ENCODE measurements at places on chromosomes 1 and 21.

- DNase-seq, result no peak
These were observed 3.7 kb upstream of the PARP1 start for GRCh38 chr1:226411619-226412018.

DNA sequence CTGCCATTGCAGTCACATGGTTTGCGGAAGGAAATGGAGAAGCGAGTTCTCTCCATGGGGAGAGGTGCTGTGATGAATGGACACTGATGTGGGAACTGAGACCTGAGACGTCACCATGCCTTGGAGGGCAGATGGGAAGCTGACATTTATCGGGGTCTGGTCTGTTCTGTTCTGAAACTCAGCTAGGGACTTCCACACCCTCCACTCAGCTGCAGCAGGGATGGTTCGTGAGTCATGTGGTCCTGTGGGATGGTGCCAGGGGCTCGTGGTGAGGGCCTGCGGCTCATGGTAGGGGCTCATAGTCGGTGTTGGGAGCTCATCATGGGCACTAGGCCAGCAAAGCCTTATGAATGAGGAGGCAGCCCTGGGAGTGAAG lies 6.1 kb downstream of the GPR137B start:
- DNase-seq, result no peak

DNA sequence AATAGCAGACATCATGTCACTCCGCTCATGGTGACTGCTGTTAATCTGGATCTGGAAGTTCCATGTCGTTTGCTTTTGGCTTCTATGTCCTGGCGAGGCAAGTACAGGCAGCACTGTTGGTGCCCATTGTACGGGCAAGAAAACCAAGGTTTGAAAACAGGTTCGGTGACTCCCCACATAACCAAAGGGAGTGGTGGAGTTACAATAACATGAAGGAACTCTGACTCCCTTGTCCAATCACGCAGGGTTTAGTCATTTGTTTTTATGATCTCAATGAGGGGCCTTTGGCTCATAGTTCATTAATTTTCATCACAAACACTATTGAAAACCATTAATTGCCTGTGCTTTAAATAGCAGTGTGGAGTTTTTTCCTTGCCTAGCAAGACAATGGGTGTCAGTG lies 82.9 kb upstream of the SSX2IP start:
- DNase-seq, result no peak

DNA sequence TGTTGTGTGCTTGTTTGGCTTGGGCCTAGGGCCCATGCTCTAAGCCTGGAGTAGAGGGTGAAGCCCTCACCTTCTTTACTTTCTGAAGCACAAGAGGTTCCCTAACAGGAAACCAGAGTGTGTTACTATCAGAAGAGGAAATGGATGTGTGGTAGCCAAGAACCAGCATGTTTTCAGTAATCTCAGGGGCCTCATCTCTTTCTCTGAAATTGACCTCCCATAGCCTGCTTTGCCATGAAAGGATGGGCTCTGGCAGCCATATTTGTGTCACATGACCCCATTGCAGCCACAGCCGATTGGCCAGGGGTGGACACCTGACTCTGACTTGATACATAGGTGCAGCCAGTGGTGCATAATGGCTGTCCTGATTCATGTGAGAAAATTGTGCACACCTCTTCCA lies 18.6 kb downstream of the A3GALT2 start:
- DNase-seq, result no peak

DNA sequence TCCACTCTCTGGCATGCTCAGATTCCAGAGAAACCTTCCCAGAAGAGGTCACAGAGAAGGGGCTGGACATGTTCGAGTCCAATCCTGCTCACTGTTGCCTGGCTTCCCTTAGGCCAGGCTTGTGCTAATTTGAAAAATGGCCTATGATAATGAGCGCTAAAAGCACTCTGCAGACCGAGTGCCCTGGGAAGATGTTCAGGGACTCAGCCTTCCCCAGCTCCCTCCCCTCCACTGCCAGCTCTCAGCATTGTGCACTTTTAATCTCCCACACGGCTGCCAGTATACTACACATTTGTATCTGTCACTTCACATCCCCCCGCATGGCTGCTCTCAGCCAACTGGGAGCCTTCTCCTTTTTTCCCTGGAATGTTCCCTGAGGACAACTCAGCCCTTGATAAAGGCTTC lies 24.1 kb downstream of the FAM163A start:
- DNase-seq, result no peak

DNA sequence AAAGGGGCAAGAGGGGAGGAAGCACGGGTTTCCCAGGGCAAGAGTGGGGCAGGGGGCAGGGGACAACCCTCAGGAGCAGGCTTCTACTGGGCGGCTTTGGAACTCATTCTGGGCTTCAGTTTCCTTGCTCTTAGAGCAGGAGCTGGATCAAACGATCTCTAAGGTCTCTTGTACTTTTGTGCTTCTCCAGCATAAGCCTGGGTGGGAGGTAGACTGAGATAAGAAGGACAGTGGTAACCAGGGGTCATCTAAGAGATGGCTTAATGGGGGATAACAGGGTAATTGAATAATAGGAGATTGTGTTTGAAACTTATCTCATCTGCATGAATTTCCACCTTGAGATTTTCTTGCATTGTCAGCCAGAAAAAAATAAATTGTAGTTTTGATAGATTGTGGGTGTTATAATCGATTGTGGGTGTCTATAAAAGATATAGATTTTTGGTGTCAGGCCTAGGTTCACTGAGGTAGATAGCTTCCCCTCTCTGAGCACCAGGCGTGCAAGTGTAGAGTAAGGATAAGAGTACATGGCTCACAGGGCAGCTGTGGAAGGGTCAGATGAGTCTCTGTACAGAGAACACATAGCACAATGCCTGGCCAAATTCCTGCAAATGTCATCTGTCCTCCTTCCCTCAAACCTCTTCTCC lies 68.0 kb downstream of the CD58 start:
- DNase-seq, result no peak

DNA sequence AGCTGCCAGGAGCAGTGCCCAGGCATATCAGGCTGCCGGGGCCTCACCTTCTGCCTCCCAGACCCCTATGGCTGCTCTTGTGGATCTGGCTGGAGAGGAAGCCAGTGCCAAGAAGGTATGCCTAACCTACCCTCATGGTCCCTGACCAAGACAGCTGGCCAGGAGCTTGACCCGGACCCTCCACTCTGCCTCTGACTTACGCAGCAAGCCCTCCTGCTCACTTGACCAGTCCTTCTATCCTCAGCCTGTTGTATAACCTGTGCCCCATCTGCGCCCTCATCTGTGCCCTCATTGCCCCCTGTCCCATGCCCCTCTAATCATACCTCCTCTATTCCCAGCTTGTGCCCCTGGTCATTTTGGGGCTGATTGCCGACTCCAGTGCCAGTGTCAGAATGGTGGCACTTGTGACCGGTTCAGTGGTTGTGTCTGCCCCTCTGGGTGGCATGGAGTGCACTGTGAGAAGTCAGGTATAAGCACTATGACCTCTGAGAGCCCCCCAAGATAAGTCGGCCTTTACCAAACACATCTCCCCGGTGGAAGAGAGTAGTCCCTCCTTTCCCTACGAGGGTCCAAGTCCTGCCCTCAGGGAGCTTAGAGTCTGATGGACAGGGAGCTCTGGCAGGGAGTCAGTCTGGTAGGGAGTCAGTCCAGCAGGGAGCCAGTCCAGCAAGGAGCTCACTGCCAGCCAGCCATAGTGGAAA lies 6.8 kb downstream of the TIE1 start:
- no peak for DNase-seq

DNA sequence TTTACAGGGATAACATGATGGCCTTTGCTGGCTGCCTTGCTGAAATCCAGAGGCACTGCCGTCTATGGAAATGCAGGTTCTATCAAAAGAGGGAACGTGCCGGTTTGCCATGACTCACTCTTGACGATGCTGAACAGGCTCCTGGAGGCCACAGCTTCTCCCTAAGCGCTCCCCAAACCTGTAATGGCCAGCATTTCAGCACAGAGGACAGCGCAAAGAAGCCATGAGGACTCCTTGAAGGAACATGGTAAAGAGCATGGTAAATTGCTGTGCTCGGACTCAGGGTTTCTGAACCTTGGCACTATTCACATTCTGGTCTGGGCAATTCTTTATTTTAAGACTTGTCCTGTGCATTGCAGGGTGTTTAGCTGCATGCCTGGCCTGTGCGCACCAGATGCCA lies 217.5 kb downstream of the CAMTA1 start:
- no peak for DNase-seq

DNA sequence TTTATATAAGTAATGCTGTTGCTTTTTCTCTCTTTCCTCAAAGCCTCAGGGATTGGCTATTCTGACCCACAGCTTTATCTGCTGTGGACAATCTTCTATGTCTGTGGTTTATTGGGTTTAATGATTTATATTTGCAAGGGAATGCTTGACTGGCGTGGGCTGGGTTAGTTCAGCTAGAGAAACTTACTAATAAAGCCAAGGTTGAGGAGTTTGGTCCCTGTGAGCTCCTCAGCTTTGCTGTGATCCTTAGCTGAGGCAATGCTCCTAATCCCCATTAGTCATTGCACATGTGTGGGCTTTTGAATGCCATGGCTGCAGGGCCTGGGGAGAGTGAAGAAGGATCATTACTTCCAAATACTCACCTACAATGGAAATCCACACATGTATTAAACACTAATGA lies 179.3 kb downstream of the ZNF326 start:
- DNase-seq, result no peak

Measured in occipital lobe (tissue), 3 donors.